Dermis blood vessel endothelial cell (primary cell): ENCODE measurements at places on chromosomes 6 and 20. TPM values are rescaled to one million over a fixed set of nuclear protein-coding genes. Genes with fewer than 3 reads are reported as not detected.

RNF146 gene
- total RNA-seq: 35.3 and 46.3 TPM in 2 replicates

BTNL2 gene
- total RNA-seq: not detected in 2 replicates

NNAT gene
- total RNA-seq: 0.23 and 0.34 TPM in 2 replicates

TRERF1 gene
- 0.05 and 0.17 TPM in 2 replicates for total RNA-seq

MCCD1 gene
- total RNA-seq: not detected in 2 replicates

ADRM1 gene
- total RNA-seq: 130 and 158 TPM in 2 replicates

- DNase-seq: no peak
Measured at GRCh38 chr6:40315060-40315459, 272.1 kb downstream of the LRFN2 start.

DNA sequence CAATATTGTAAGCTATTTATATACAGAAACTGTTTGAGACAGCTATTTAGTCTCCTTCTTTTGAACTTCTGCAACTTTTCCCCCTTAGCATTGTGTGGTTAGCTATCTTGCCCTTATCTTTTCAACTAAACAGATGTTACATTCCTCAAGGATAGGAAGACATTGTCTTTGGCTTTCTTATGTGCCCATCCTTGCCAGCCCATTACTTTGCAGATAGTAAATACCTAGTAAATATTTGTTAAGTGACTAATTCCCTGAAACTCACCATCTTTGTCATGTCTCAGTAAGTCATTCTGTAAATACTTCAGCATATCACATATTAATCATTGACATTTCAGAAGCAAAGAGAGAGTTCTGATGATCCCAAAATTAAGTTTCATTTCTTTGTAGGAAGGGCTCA lies 69.1 kb upstream of the FLRT3 start:
- DNase-seq: no peak

- no peak for DNase-seq
Measured at GRCh38 chr6:94894300-94894699, 683.0 kb upstream of the MANEA start.
